ENCODE measurements at places on chromosomes 13 and 19.

DNA sequence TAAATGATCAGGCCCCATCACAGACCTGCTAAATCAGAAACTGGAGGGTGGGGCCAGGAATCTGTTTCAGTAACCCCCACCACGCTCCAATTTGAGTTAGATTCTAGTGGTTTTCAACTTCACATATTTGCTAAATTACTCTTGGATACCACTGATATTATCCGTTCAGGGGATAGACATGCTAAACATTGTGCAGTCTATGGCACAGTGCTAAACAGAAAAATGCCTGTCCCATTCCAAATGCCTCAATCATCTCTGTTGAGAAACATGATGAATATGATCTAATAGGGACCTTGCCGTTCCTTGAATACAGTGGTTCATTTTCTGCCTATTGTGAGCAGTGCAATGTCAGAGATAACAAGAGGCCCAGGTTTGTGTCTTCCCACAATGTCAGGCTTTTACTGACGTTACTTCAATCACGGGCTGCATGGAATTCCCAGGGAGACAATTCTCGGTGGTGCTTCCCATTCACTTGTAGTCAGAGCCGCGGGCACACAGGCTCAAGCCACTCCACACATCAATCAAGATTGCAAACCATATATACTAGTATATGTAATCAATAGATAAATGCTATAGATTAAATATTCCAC is 52.7 kb downstream of the MYO16 start:
- DNase-seq = no peak

GRCh38 chr13:41641429-41641828 is 184.1 kb downstream of the RGCC start:
- DNase-seq = no peak

DNA sequence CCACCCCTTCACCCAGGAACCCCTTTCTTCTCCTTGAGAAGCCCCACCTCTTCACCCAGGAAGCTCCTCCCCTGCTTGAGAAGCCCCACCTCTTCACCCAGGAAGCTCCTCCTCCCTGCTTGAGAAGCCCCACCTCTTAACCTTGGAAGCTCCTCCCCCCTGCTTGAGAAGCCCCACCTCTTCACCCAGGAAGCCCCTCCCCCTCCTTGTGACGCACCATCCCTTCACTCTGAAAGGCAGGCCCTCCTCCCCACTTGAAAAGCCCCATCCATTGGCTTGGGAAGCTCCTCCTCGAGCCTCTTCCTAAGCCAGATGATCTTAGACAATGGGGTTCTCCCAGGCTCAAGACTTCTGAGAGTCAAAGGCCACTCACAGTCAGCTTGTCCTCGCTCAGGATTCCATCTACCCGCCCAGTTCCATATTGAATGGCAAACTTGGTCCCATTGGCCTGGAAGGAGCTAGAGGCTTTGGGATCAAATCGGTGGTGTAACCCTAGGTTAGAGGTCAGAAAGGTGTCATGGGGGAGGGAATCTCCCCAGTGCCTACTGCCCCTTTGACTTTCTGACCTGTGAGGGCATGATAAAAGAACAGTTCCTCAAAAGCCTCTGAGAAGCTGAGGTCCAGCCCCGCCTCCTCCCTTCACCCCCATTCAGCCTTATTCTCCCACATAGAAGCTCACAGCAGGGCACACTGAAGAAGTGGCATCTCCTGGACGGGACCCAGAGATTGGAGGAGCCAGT is 4.0 kb downstream of the NAPSA start:
- DNase-seq = no peak

- no peak for DNase-seq
Observed at GRCh38 chr19:14473073-14473977, 1.8 kb downstream of the PTGER1 start.

DNA sequence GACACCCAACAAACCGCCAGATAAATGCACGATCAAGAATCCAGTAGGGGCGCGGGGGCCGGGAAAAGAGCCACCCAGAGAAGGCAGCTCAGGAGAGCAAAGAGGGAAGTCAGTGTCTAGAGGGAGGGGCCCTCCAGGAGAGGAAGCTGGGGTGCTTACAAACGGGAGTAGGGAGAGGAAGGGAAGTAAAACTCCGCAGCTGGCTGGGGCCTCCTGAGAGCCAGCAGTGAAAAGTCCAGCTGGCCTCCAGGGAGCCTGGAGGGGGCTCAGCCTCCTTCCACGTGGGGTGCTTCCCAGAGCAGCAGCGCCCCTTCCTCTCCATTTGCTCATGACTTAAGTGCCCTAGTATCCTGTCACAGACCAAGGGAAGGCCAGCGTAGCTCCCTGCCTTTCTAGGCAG is 51.8 kb downstream of the TMED1 start:
- DNase-seq = no peak

DNA sequence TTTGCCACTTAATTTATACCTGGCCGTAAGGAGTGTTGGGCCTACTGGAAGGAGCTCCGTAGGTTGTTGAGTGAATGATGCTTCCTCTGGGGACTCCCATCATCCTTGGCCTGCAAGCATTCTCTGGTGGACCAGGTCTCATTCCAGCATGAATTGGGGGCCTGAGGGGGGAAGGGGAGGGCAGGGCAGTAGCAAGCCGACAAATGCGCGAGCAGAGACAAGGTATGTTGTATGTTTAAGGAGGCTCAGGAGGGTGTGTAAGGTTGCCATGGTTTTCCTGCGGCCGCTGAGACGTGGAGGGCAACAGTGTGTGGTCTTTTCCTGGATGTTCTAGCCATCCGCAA is 749 bp downstream of the ZNF264 start:
- DNase-seq = no peak

- no peak for DNase-seq
Observed at GRCh38 chr13:113077953-113078901, 27.4 kb upstream of the F7 start.
